ENCODE measurements at places on chromosomes 12 and 14. TPM values are rescaled to one million over a fixed set of nuclear protein-coding genes. Genes with fewer than 3 reads are reported as not detected.

The KRT82 gene
- not detected for polyA plus RNA-seq

The MMP17 gene
- polyA plus RNA-seq, result 4.8 TPM

The OR4E1 gene
- not detected for polyA plus RNA-seq

The BIN2 gene
- not detected for polyA plus RNA-seq

The RNASE1 gene
- not detected for polyA plus RNA-seq

The AVPR1A gene
- polyA plus RNA-seq, result not detected

The SMIM41 gene
- not detected for polyA plus RNA-seq

The GPR135 gene
- polyA plus RNA-seq, result 0.32 TPM

The ITGB7 gene
- polyA plus RNA-seq, result 2.4 TPM

The EPYC gene
- not detected for polyA plus RNA-seq

The AQP2 gene
- not detected for polyA plus RNA-seq

The RNASE3 gene
- polyA plus RNA-seq, result not detected

The SIX6 gene
- not detected for polyA plus RNA-seq

The ADGRD1 gene
- not detected for polyA plus RNA-seq

The OR4E2 gene
- polyA plus RNA-seq, result not detected

The TAS2R7 gene
- not detected for polyA plus RNA-seq

The HPD gene
- not detected for polyA plus RNA-seq

The PIGH gene
- 29.0 TPM for polyA plus RNA-seq

The DNAJC22 gene
- not detected for polyA plus RNA-seq

The CRIP2 gene
- polyA plus RNA-seq, result 5.7 TPM

The MAP3K9 gene
- 7.2 TPM for polyA plus RNA-seq

The CNPY2 gene
- polyA plus RNA-seq, result 160 TPM

The TRMT61A gene
- polyA plus RNA-seq, result 5.9 TPM

Data from keratinocyte (primary cell).